Adipocyte (in vitro differentiated cells): ENCODE measurements at places on chromosomes 13 and 19.

GRCh38 chr19:16945364-16945714, 56.5 kb downstream of the F2RL3 start:
- no peak for DNase-seq

- peak; percentile 72 for DNase-seq
These were observed 74.3 kb upstream of the UBL3 start for GRCh38 chr13:29924482-29925350.

GRCh38 chr13:45296259-45296658, 44.7 kb downstream of the TPT1 start:
- DNase-seq = peak; percentile 9

DNA sequence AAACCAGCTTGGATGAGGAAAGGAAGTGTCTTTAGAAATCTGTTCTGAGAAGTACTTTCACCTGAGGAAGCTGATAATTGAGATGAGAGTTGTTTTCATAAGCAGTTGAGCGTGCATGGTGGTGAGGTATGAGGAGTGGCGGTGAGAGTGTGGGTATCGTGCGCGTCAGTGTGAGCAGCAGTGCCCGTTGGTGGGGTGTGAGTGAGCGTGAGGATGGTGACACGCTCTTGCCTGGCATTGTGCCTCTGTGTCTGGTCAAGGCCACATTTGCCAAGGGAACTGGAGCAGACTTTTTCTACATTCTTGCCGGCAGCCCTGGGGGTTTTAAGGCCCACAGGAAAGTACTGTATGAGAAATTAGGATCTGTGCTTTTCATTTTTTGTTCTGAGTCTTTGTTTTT, 36.5 kb upstream of the TEX29 start:
- DNase-seq = no peak

DNA sequence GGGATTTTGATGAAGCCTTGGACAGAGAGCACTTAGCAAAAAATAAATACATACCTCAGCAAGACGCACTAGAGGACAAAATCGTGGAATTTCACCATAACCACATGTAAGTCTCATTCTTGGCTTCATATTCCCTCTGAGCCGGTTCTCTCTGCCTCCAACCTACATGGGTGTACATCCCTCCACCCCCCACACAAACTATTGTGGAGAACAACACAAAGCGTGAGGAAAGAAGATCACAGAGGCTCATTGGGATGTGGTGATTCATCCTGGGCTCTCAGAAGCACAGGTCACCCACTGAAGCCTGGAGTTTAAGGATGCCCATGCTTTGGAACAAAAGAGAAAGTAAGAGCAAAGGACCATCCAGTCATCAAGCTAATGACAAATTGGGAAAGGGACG, 192.2 kb downstream of the STK24 start:
- no peak for DNase-seq

- DNase-seq = peak; percentile 32
These were observed 72.1 kb downstream of the LHFPL6 start for GRCh38 chr13:39530916-39531315.

GRCh38 chr19:24054044-24054935, 32.7 kb upstream of the ZNF254 start:
- DNase-seq = peak; percentile 55

- no peak for DNase-seq
These were observed 29.8 kb downstream of the ADGRE2 start for GRCh38 chr19:14748601-14749000.

GRCh38 chr13:65605396-65605795, 1624.7 kb downstream of the PCDH9 start:
- DNase-seq = peak; percentile 75

- DNase-seq = no peak
These were observed 484.4 kb upstream of the SPRY2 start for GRCh38 chr13:80825276-80825675.

GRCh38 chr13:73739394-73739793, 394.8 kb downstream of the KLF12 start:
- no peak for DNase-seq

DNA sequence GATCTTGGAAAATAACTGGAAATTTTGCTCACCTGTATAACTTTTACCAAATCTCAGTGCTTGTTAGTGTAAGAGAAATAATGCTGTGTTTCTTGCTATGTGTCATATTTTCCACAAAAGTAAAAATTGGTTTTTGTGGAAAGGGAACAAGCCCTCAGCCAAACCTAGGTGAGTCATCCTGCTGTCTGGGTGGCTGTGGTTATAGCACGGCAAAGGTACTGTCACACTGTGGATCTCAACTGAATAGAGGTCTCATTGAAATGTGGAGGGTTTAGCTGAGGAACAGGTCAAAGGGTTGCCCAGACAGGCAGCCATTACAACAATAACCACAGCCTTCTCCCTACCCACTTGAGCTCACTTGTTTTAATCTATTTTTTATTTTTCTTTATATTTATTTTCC, 338.8 kb upstream of the DACH1 start:
- DNase-seq = no peak

DNA sequence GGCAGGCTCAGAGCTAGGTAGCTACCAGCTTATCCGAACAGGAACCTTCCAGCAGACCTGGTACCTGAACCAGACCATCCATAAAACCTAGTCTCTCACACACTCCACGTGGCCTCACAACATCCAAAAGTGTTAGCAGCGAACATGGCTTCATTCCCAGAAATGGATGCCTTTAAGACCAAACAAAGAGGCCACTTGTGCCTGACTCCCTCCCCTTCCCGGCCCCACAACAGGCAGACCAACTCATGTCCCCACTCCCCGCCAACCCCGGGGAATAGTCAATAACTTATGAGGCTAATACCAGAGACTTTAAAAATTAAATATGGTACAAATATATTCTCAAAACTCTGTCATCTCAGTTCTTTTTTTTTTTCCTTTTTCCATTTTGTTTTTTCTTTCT, 46.2 kb downstream of the ZNF557 start:
- no peak for DNase-seq

DNA sequence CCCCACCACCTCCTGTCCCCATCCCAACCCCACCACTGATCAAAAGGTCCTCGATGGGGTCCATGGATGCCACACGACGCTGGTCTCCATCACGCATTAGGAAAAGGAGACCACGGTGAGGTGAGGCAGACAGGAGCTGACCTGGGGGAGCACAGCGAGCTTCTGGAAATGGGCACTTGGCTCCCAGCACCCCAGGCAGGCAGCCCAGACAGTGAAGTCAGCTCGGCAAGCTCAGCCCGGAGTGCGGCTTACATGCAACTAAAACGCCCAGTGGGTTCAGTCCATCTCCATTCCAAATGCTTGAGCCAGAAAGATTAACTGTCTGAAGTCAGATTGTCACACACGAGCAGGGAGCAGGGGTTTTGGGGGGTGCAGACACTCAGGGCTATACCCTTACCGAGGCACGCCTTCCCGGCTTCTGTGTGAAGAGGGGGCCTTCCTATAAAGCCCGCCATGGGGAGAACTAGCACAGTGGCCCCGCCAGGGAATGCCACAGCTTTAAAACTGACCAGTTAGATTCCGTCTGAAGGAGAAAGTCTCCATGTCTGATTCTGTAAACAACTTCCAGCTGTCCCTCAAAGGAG, 79.4 kb downstream of the SPACA7 start:
- DNase-seq = no peak

GRCh38 chr13:98265692-98266551, 88.9 kb upstream of the RNF113B start:
- DNase-seq = no peak

DNA sequence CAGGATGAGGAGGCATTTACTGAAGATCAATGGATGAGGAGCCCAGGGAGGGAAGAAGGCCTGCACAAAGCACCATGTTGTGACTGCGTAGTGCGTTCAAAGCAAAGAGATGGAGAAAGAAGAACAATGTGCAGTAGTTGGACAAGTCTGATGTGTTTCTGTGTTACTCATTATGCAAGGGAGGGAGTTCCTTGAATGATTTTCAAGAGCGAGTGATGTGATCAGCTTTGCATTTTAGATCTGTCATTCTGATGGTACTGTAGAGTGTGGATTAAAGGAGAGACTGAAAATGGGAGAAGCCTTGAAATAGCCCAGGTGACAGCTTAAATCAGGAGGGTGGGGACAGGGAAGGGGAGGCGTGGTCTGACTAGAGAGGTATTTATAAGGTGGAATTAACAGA, 9.5 kb downstream of the MYO16 start:
- DNase-seq = no peak

DNA sequence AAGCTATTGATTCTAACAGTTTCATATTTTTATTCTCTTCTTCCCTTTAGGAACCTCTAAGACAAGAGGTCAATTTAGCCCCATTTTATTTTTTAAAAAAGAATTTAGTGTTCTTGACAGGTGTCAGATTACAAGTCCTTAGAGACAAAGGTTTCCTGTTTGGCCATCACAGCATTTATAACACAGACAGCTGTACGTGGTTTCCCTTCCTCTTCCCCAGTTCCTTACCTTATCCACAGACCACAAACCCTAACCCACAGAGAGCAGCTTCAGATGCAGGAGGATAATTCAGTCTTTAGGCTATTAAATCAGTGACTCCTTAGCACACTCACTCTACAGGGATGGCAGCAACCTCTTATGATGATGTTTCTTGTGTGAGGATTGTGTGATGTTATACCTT, 1210.1 kb downstream of the DIAPH3 start:
- no peak for DNase-seq

DNA sequence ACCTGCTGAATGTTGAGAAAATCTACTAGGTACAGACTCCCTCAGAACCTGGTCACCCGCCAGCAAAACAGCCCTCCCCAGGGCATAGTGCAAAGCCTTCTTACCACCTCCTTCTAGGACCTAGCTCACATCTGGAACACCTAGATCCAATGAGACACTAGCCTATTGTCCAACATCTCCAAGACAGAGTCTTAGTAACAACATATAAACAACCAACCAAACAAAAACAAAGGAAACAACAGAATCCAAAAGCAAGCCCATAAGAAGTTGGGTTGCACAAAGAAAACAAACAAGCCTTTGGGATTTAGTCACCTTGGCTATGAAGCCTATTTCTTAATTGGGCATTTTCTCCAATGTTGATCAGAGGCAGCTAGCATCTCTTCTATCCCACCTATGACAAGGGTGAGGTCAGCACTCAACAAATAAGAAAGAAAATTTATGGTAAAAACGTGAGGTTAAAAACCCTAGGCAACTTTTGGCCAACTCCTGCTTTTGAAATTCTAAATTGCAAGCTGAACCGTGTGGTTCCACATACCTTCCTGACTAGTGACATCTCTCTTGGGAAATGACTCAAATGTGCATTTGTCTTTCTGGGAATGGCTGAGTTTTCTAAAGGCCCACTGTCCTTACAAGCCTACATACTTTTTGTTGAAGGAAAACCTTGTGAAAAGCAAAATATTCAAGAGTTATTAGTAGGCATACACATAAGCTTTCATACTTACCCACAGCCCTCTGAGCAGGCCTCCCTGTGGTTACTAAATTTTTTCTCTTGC, 66.7 kb downstream of the FAM216B start:
- DNase-seq = peak; percentile 68

DNA sequence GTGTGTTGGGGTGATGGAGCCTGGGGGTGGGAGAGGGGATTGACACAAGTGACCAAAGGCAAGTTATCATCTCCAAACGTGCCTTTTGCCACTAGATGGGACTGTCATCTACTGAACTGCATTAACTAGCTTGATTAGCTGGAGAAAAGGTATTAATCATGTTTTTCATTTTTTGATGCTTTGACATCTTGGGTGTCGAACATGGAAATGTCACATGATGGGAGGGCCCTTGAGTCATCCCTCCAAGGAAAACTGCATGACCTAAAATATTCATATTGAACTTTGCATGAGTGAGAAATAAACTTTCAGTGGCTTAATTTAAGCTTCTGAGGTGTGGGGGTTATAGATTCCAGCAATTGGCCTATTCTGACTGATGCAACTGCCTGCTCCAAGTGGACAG, 73.3 kb downstream of the ALOX5AP start:
- no peak for DNase-seq

GRCh38 chr19:41740415-41741243, 14.7 kb upstream of the CEACAM6 start:
- DNase-seq = no peak
